ENCODE measurements at places on chromosomes 6 and 20.

GRCh38 chr6:109082188-109082577, 12.5 kb downstream of the SESN1 start:
- no peak for DNase-seq

DNA sequence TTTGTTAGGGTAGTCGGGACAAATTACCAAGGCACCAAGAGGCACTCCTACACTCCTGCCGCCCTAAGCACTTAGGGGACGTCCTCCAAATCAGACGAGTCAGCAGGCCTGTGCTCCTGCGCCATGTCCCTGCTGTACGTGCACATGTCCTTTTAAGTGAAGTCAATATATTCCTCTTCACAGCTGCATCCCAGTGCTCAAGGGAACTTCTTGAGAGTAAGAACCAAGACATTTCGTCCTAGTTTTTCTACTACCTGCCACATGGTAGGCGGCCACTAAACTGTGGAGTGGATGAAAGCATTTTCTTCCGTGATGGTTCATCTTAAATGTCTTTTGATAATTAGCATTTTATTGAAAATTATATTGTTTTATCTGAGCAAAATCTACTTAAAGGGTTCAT, 100.7 kb downstream of the RPP40 start:
- no peak for DNase-seq

DNA sequence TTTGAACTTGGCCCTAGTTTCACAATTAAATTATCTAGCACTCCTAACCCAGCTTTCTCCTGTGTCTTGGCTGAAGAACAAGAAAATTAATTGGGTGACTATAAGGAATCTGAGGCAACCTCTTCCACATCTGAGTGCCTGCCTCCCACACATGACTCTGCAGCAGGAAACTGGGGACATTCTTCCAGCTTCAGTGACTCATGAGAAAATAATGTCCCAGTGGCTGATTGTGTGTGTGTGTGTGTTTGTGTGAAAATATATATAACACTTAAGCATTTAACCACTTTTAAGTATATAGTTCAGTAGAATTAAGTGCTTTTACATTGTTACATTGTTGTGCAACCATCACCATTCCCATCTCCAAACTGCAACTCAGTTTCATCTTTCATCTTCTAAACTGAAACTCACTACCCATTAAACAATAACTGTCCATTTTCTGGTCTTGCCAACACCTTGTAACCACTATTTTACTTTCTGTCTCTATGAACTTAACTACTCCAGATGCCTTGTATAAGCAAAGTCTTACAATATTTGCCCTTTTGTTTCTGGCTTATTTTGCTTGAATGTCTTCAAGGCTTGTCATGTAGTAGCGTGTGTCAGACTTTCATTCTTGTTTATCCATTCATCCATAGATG, 8.7 kb downstream of the TRIM38 start:
- DNase-seq: peak; percentile 69

- no peak for DNase-seq
Measured at GRCh38 chr6:112288475-112288874, 34.1 kb upstream of the LAMA4 start.

- peak; percentile 56 for DNase-seq
Measured at GRCh38 chr20:10637031-10637559, 36.7 kb downstream of the JAG1 start.

- no peak for DNase-seq
Measured at GRCh38 chr6:134550604-134551003, 232.7 kb upstream of the SGK1 start.

GRCh38 chr20:9236458-9236857, 167.6 kb downstream of the PLCB4 start:
- DNase-seq: no peak

DNA sequence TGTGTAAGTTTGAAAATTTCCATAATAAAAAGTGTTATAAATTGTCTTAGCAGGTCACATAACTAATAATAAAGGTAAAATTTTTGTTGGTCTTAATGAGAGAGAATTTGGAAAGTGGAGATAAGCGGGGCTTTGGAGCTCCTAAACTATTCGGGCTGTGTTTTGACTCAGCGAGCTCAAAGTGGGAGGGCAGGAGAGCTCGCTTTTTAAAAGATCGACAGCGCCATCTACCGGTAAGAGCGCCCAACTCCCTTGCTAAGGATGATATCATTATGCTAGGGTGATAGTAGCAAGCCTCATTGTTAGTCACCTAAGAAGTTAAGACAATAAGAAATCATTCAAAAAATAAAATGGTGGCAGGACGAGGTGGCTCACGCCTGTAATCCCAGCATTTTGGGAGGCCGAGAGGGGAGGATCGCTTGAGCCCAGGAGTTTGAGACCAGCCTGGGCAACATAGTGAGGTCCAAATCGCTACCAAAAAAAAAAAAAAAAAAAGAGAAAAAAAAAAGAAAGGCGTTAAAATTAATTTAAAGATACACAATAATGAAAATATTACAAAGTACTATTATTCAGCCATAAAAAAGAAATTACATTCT, 24.8 kb downstream of the C6orf15 start:
- peak; percentile 80 for DNase-seq

GRCh38 chr6:116287689-116288282, 8.1 kb upstream of the TSPYL1 start:
- DNase-seq: no peak

- no peak for DNase-seq
Measured at GRCh38 chr6:94597487-94597886, 979.8 kb upstream of the MANEA start.

GRCh38 chr6:124158024-124158423, 354.4 kb downstream of the NKAIN2 start:
- DNase-seq: no peak

GRCh38 chr6:27834384-27834783, 77.8 kb downstream of the OR2B2 start:
- no peak for DNase-seq

GRCh38 chr20:60104993-60105803, 147.0 kb downstream of the CDH26 start:
- no peak for DNase-seq

DNA sequence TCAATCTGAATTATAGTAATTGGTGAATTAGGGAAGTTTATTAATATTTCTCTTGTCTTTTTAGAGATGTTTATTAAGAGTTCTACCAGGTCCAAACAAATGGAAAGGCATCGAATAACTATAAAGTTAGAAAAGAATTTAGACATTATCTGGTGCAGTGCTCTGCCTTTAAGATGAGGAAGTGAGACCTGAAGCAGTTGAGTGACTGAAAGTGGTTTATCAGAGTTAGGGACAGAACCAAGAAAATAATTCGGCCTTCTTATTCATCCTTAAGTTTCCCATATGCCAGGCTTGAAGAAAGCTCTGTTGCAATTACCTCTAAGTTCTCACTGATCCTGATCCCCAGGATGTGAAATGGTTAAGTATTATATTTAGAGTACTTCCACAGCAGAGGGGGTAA, 94.2 kb upstream of the FLRT3 start:
- DNase-seq: no peak

- DNase-seq: no peak
Measured at GRCh38 chr20:17992847-17993513, 24.2 kb downstream of the MGME1 start.

GRCh38 chr6:11921017-11921438, 91.1 kb upstream of the HIVEP1 start:
- DNase-seq: peak; percentile 92

DNA sequence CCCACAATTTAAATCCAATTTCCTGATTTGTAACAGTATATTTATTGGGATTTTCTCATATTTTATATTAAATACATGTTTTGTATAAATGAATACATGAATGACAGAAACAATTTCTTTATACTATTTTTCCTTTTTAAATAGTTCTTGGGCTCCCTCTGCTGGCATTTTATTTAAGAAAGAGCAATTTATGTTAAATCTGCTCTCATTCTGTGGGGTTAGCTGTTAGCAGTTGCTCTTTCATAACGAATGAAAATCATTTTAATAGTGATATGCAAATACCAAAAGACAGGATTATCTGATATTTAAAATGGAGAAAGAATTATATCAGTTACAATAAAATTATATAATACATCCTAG, 118.3 kb downstream of the RALGAPA2 start:
- no peak for DNase-seq

GRCh38 chr6:118511930-118512715, 36.0 kb upstream of the PLN start:
- DNase-seq: no peak

GRCh38 chr20:16025084-16025483, 548.2 kb downstream of the KIF16B start:
- DNase-seq: no peak

DNA sequence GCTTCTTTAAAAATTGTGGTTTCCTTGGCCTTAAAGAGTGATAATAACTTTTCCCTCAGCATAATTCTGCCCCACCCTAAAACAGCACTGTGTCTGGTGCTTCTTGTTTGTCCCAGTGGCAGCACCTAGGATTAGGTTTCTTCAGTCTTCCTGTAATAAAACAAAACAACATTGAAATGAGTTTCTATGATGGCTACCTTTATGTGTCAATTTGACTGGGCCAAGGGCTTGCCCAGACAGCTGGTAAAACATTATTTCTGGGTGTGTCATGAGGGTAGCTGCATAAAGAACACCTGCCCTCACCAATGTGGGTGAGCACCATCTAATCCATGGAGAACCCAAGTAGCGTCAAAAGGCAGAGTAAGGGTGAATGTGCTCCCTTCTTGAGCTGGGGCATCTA, 117.8 kb downstream of the QRSL1 start:
- no peak for DNase-seq

DNA sequence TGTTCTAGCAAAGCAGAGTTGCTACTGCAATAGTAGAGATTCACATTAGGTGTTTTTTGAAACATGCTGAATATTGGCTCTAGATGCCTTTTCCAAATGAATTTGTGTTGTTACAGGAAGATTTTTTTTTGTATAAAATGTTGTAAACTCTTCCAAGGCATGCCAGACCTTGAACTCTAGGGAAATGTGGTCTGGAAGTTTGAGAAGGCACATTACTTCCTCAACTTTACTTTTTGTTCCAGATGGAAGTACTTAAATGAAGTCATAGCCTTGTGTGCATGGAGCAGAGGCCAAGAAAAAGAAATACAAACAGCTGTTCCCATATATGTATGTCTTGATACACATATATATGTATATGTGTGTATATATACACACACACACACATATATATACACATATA, 585.7 kb upstream of the MARCKS start:
- no peak for DNase-seq

- no peak for DNase-seq
Measured at GRCh38 chr6:150191809-150192208, 49.0 kb downstream of the PPP1R14C start.

DNA sequence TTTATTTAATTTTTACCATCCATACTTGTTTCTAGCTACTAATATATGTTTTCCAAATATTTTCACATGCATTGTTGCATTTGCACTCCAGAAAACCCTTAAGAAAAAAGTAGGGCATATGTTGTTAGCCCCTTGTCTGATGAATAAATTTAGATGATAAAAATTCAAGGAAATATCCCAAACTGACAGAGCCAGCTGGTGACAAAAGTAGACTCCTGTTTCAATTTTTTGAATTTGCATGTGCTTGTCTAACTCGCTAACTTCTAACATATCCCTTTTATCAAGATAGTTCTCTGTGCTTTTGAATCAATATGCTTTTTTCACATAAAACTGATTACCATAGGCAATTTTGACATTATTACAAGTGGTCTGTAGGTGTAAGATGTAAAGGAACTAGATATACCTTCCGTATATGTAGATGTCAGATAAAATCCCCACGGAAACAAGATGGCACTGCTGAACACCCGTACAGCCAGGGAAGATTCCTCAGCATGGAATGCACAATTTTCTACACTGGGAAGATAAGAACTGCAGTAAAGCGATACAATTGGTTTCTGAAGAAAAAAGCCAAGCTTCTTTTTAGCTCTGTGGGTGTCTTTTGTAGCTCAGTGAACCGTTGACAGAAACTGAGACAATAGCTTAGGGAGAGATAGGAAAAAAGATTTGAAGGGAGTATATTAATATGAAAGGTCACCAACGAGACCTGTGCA, 437.6 kb upstream of the RNF217 start:
- no peak for DNase-seq

- DNase-seq: peak; percentile 21
Measured at GRCh38 chr6:16184129-16184528, 54.3 kb upstream of the GMPR start.

DNA sequence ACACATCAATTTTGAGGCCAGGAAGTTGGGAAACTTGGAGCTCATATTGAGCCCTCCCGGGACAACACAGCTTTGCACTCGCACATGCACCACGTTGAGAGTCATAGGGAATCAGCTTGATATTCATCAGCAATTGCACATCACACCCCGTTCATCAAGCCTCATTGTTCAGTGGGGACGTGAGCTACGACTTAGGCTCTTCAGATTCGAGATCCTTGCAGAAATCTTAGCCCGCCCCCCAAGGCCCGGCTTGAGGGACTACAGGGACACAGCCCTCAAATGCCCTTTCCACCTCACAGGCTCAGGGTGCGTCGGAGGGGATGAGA, 93.0 kb upstream of the MAFB start:
- DNase-seq: no peak

GRCh38 chr6:165766457-165766856, 103.4 kb upstream of the PDE10A start:
- no peak for DNase-seq

DNA sequence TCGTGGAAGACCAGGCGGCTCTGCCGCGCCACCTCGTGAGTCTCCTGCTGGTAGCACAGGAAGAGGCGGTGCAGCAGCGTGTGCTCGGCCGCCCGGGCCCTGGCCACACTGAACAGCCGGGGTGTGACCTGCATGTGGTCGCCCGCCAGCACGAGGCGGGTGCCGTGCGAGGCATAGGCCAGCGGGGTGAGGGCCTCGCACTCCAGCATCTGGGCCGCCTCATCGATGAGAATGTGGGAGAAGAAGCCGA, 7.0 kb downstream of the HELZ2 start:
- DNase-seq: no peak

DNA sequence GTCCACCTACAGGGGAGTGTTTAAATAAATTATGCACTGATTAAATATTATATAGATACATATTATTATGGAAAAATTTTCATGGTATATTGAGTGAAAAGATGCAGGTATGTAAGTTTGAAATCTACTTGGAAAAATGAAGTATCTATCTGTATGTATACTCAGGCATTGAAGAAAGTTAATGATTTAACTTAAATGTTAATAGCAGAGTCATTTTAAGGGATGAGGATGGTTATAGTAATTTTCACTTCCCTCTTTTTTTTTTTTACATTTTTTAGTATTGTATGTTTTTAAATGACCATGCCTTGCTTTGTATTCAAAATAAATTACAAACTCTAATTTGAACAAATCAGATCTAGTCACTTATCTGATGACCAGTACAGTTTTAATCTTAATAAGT, 43.2 kb upstream of the NOTCH4 start:
- no peak for DNase-seq

GRCh38 chr20:38479596-38479995, 7.0 kb downstream of the RALGAPB start:
- no peak for DNase-seq

GRCh38 chr20:54293526-54293925, 85.6 kb downstream of the PFDN4 start:
- DNase-seq: no peak

- no peak for DNase-seq
Measured at GRCh38 chr6:2433711-2434110, 188.3 kb upstream of the GMDS start.

- no peak for DNase-seq
Measured at GRCh38 chr6:34519971-34520644, 36.0 kb downstream of the SPDEF start.

GRCh38 chr6:22726966-22727365, 157.6 kb downstream of the HDGFL1 start:
- no peak for DNase-seq

- DNase-seq: no peak
Measured at GRCh38 chr6:74152096-74152675, 456.2 kb downstream of the CD109 start.
